ENCODE measurements at places on chromosomes 11 and 22. TPM values are rescaled to one million over a fixed set of nuclear protein-coding genes. Genes with fewer than 3 reads are reported as not detected.

DNA sequence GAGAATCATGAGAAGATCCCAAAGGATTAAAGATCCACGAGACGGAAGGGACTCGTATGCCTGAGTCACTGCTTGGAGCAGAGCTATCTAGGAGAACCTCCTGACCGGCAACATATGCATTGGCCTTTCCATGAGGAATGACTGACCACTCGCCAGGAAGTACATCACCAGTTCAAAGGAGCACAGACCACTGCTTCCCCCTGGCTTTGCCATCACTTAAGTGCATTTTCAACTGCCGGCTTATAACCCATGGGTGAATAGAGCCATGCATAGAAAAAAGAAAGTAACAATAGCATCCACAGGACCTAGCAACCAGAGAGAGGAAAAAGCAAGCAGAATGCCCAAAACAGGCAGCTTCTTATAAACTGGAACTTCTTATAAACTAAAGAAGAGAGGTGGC, 98.3 kb upstream of the ZC3H12C start:
- no peak for DNase-seq

FGF3 gene
- not detected for total RNA-seq

GRCh38 chr22:26801449-26801848, 144.1 kb downstream of the MIAT start:
- DNase-seq: no peak

DNA sequence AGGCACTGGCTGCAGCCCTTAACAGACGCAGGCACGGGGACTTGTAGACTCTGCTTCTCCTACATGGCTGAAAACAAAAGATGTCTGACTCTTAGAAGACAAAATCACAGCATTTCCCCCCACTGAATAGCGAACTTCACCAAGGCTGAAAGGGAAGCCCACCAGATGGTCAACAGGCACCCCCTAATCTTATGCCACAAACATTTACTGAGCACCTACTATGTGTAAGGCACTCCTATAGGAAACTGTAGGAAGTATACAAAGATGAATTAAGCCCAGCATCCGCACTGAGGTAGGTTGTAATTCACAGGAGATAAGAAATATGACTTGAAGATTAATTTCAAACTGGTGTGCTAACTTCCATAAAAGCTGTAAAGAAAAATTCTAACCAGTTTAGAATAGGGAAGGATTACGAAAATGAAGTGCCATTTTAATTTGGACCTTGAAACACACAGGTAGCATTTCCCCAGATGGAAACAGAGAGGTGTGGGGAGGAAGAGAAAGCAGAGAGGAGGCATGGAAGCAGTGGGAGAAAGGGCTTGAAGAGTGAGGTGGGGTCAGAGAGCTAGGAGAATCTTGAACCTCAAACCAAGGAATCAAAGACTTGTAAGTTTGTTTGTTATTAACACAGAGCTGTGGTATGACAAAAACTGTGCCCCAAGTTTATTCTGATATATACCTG, 38.1 kb downstream of the NUMA1 start:
- DNase-seq: no peak

GRCh38 chr11:12449961-12450715, 72.8 kb downstream of the PARVA start:
- DNase-seq: no peak

DNA sequence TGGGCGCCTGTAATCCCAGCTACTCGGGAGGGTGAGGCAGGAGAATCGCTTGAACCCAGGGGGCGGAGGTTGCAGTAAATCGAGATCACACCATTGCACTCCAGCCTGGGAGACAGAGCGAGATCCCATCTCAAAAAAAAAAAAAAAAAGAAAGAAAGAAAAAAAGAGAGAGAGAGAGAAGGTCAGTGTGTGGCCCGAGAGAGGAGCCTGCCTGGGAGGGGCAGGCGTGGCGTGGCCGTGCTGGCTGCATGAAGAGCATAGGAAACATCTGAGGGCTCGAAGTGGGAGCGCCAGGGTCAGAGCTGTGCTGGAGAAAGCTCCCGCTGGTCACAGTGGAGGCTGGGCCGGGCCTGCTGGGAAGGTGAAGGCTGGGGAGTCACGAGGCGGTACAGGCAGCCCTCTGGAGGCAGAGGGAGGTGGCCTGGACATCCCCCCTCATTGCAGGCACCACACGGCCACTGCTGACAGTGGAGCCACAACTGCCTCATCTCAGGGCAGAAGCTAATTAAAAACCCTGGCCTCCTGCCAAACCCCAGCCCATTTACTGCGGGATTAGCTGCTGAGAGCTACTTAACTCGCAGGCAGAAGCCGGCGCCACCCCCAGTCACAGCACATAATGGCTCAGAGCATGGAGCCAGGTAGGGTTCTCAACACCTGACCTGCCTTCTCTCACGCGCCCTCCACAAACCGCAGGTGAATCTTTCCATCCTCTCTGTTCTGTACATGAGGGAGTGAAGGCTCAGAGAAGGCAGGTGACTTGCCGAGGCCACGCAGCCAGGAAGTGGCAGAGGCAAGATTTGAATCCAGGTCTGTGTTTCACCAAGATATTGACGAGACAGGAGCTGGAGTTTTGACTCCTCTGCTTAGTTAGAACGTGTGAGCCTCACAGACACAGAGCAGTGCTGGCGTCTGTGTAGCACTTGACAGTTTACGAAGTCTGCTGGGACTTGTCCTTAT, 32.6 kb downstream of the NFAM1 start:
- peak; percentile 52 for DNase-seq

GRCh38 chr22:37557321-37558001, 2.8 kb upstream of the CDC42EP1 start:
- no peak for DNase-seq

DNA sequence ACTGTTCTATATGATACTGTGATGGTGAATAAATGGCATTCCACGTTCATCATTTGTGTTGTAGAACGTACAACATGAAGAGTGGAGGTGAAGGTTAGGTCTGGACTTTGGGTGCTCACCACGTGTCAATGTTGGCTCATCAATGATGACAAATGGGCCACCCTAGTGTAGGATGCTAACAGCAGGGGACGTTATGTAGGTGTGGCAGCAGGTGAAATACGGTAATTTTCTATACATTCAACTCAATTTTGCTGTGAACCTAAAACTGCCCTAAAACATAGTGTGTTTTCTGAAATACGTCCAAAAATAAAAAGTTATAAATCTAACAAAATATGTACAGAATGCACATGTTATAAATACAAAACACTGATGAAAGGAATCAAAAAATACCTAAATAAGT, 6.2 kb downstream of the KRTAP5-6 start:
- no peak for DNase-seq

DCDC1 gene
- total RNA-seq: 0.11 TPM

GRCh38 chr11:86360775-86361395, 13.8 kb upstream of the CCDC81 start:
- no peak for DNase-seq

TRIM49C gene
- total RNA-seq: not detected

DNA sequence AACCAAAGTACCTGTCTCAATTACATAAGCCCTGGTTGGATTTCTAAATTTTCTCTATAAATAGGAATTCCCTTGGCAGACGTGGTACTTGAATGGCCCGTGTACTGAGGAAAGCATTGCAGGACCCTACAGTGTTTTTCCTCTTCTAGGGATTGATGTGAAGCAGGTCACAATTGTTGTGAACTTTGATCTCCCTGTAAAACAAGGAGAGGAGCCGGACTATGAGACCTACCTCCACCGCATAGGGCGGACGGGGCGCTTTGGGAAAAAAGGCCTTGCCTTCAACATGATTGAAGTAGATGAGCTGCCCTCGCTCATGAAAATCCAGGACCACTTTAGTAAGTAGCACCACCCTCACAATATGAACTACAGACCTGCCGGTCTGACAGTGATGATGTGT, 16.7 kb downstream of the DDX25 start:
- DNase-seq: no peak

- DNase-seq: no peak
Observed at GRCh38 chr11:32265911-32266310, 169.4 kb downstream of the WT1 start.

- no peak for DNase-seq
Observed at GRCh38 chr11:89463266-89463780, 27.9 kb downstream of the NOX4 start.

Measured in Right ventricle myocardium superior (tissue), 1 donor.